ENCODE measurements at places on chromosomes 11 and 22. TPM values are rescaled to one million over a fixed set of nuclear protein-coding genes. Genes with fewer than 3 reads are reported as not detected.

KCNJ5 gene
- total RNA-seq = not detected

NLRP6 gene
- not detected for total RNA-seq

P2RX6 gene
- total RNA-seq = 0.34 TPM

OR5A1 gene
- total RNA-seq = not detected
